Brain pericyte (primary cell): ENCODE measurements at places on chromosomes 12 and 14.

GRCh38 chr14:53310412-53310811 lies 157.3 kb upstream of the DDHD1 start:
- no peak for DNase-seq

DNA sequence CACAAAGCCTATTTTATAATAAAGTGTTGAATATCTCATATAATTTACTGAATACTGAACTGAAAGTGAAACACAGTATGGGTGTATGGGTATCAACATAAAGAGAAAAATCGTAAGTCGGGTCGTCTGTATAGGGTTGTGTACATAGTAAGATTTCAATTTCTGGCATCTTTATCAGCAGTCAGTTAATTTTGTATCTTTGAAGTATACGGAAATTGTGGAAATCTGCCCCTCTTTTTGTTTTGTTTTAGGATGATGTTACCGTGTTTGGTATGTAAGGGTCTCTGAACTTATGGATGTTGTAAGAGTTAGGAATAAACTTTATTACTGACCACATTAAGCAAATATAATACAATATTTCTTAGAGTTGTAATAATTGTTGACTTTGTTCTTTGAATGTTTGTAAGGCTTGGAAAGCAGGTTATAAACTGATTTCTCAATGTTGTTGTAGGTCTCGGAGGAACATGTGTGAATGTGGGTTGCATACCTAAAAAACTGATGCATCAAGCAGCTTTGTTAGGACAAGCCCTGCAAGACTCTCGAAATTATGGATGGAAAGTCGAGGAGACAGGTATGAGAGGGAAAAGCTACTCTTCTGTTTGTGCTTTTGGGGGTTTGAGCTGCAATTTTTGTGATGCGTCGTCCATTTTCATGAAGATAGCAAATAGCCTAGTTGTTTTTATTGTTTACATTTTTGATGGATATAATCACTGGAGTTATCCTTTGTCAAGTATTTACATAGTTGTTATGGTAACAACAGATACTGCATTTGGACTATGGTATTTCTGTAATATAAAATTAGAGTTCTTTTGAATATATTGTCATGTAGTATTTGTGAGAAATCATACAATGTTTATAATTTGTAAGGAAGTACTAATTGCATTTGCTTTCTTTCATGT lies 12.0 kb downstream of the EID3 start:
- DNase-seq: no peak

GRCh38 chr12:26052652-26053051 lies 72.2 kb downstream of the BHLHE41 start:
- DNase-seq: no peak

GRCh38 chr14:63032641-63033040 lies 12.6 kb downstream of the KCNH5 start:
- DNase-seq: no peak

DNA sequence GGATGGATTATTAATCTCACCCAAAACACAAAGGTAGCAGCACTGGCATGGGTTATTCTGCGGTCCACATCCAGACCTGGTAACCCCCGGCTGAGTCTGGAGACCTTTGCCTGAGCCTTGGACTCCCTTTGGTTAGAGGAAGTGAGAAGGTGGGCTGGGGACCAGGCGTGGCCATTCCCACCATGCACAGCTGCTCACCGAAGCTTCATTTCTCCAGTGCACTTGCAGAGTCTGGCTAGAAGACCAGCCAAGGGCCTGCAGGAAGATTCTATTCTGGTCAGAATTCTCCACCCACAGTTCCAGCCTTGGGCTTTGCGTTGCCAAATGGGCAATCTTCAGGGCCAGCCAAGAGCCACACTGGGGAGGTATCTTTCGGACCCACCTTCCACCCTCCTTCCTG lies 73.0 kb downstream of the LGMN start:
- DNase-seq: no peak

DNA sequence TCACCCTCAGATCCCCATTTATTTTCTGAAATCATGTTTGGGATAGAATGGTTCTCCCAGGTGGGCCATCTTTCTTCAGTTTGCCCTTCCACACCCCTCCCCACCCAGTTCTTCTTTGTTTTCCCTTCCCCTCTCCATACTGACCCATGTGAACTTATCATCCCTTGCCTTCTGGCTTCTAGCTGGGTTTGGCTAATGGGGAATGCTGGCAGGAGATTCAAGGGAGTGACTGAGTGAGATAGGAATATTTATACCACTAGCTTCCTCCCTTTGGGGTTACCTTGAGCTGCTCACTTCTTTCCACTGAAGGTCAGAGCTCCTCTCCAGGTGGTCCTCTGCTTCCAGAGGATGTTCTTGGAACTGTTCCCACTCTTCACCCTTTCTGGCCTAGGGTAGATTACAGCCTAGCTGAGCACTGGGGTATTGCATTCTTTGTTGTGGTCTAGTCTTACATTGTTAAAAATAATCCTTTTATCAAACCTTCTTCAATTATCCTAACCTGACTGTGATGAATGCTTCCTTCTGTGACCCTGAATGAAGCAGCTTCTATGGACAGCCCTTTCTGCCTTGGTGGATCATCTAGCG lies 88.3 kb upstream of the ATP2B1 start:
- DNase-seq: no peak

GRCh38 chr12:93322784-93323183 lies 54.9 kb upstream of the NUDT4 start:
- DNase-seq: no peak

- no peak for DNase-seq
Observed at GRCh38 chr12:120835657-120836056, 68.5 kb downstream of the SPPL3 start.

GRCh38 chr12:184811-185575 lies 29.0 kb downstream of the SLC6A12 start:
- DNase-seq: no peak

- no peak for DNase-seq
Observed at GRCh38 chr12:68271346-68271745, 17.9 kb upstream of the IL22 start.

GRCh38 chr12:88571543-88571942 lies 8.7 kb downstream of the KITLG start:
- DNase-seq: no peak

DNA sequence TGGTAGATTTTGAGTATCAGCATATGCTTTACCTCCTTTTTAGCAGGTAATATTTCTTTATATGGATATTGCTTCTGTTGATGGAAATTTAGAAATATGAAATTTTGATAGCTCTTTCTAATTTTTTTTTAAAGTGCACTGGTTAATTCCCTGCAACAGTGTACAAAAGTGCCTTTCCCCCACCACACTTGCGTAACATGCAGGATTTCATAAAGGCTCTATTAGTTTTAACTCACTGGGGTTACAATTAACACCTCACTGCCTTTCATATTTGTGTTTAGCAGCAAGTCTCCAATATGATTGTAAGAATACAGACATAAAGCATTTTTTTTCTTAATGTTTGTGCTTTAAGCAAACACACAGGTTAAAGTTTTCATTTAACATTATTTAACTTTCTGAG lies 25.6 kb downstream of the MNAT1 start:
- DNase-seq: no peak

GRCh38 chr12:51798501-51798900 lies 50.0 kb downstream of the FIGNL2 start:
- DNase-seq: no peak

GRCh38 chr14:56310643-56311042 lies 192.4 kb downstream of the PELI2 start:
- DNase-seq: no peak

DNA sequence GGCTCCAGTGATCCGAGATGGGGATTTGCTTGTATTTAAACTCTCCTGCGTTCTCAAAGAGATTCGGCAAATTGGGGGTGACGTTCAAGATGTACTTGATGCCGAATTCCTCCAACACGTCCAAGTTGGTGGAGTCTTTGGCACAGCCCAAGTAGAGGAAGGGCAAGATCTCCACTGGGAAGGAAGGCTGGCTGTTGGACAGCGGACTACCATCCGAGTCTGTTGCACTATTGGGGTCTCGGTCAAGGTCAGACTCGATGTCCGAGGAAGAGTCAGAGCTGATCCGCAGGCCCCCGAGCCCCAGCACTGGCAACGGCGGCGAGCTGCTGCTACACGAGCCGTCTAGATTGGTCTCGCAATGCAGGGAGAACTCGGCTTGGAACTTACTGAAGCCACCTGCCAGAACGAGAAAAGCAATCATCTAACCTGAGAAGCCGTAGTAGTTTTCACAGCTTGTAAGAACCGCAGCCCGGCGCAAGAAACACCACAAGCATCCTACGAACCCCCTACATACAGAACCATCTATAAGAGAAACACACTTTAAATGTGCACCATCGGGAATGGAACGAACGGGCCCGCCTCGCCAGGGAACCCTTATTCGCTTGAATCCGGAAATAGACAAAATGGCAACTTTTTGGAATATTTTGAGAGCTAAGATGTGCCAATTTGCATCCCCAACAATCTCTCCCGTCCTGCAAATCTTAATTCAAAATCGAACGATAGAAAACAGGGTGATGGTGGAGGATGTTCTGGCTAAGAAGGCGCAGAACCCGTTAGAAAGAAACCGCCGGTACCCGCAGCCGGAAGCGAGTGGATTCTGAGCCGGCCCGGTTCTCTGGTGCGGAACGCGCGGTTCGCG lies 1.4 kb downstream of the DUSP6 start:
- no peak for DNase-seq

- no peak for DNase-seq
Observed at GRCh38 chr12:68580911-68581310, 29.8 kb upstream of the RAP1B start.

- DNase-seq: no peak
Observed at GRCh38 chr14:36346052-36346451, 25.6 kb upstream of the MBIP start.

- no peak for DNase-seq
Observed at GRCh38 chr14:94239406-94239805, 53.7 kb downstream of the SERPINA10 start.

GRCh38 chr12:131140697-131141096 lies 187.0 kb downstream of the ADGRD1 start:
- DNase-seq: no peak

DNA sequence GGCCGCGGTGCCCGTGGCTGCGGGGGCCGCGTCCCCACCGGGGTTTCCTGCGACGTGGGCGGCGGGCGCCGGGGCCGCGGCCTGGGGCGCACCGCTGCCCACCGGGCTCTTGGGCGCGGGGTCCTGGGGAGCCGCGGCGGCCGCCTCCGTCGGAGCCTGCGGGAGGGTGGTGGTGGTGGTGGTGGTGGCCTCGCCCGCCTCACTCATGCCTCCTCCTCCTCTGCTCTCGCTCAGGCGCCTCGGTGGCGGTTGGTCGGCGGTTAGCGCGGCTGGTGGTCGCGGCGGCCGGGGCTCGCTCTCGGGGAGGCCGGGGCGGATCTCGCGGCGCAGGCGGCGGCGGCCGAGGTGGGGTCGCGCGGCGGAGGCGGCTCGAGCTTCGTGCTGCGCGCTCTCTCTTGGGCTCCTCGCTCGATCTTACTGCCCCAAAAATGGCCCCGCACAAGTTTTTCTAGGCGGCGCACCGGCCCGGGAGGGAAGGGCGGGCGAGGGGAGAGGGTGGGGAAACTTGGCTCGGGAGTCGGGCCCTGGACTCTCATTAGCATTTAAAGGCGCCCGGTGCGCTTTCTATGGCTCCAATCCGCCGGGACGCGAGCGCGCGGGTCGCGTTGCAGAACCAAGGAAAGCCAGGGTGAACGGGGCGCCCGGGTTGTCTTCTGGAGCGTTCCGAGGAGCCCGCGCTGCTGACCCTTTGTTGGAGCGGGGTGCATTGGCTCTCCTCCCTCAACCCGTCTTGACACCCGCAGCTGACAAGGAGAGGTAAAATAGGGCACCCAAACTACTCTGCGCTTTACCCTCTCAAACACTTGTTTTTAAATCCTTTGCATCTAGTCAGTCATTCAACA lies at the start of gene YBX3:
Gene YBX3, minus strand, starts transcription at position 419 of the 842 bp plus-strand sequence. Its CDS starts 212 bp downstream, at position 207.
- peak; percentile 37 for DNase-seq

GRCh38 chr14:73245480-73246325 lies 8.4 kb downstream of the PAPLN start:
- no peak for DNase-seq

DNA sequence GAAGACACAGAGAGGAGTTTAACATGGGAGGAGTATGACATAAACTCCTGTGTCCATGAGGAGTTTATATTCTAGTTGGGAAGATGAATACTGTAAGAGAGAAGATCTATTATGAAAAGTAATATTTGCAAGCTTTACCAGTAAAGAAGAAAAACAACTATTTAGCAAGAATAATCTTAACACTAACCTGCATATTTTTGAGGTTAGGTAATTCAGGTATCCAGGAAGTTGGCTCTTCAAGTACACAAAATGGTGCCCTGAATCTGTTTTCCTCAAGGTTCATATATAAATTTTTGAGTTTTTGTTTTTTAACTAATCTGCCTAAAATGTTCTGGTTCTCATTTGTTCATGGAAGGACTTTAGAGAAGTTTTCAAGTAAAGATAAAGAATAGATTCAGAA lies 33.9 kb upstream of the KCNMB4 start:
- no peak for DNase-seq

DNA sequence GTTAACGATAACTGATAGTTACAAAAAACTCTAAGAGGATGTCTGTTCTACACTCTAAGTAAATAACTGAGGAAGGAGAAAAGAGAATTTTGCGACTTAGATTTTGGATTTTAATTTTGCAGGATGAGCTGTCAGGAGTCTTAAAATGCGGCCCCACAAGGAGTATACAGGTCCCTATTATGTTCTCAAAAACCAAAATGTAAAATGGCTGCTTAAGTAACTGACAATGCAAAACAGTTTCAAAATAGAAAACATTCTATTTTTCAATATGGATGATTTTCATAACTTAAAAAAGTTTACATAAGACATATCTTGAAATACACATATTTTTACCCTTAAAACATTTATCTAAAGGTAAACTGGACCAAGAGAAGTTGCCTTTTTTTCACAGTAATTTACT lies 2.6 kb downstream of the CD69 start:
- DNase-seq: no peak

DNA sequence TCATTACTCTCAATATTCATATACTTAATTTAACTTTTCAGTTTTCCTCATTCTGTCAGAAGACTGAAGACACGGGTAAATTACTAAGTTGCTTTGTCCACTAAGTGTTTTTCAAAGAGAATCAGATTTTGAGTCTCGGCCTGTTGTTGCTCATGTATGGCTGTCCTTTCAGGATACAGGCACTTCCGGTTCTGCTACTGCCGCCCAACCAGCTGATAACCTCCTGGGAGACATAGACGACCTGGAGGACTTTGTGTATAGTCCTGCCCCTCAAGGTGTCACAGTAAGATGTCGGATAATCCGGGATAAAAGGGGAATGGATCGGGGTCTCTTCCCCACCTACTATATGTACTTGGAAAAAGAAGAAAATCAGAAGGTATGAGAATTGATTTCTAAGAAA lies 28.3 kb upstream of the TEAD4 start:
- DNase-seq: no peak
